ENCODE measurements at places on chromosomes 3 and 15. TPM values are rescaled to one million over a fixed set of nuclear protein-coding genes. Genes with fewer than 3 reads are reported as not detected.

Gene TM4SF1
- 26.8 TPM for total RNA-seq

Gene XYLB
- 7.4 TPM for total RNA-seq

Gene FANCD2OS
- not detected for total RNA-seq

Gene MEGF11
- total RNA-seq = not detected

Gene SLC9A9
- 40.4 TPM for total RNA-seq

Gene CPNE9
- not detected for total RNA-seq

Gene CADPS
- total RNA-seq = 28.1 TPM

DNA sequence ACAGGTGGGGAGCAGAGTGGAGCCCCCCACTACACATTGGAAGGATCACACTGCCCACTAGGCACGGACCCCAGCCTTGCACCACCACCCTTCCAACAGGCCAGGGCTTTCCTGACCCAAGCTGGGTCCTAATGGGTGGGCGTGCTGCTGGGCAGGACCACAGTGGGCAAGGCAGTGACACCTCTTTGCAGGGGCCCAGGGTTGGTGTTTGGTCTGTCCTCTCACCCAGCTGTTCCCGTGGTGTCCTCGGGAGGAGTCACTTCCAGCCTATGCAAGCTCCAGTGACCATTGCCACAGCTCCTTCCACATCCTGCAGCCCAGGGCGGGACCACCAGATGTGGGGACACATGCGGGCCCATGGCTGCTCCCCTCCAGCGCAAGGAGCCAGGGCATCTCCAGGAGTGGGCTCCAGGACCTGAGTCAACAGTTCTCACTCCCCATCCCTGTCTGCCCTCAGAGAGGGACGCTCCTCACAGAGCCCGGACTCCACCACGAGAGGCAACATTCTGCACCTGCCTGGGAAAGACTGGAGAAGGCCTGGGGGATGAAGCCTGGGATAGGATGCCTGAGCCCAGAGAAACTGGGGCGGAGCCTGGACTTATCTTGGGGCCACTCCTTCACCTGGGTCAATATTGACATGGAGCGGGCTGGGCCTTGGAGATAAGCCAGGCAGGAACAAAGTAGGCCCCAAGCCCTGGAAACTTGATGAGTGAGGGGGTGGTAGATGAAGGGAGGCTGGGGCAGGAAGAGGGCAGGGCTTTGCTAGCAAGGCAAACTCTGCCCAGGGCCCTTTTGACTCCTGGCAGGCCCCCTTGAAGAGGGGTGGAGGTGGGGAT lies 3.9 kb upstream of the VILL start:
- DNase-seq = peak; percentile 93
- H3K27me3 ChIP-seq = no peaks in the 10 kb centered on the region
- H3K36me3 ChIP-seq = no peaks in the 10 kb centered on the region
- H3K27ac ChIP-seq = peak overlapping the region; percentile 91

DNA sequence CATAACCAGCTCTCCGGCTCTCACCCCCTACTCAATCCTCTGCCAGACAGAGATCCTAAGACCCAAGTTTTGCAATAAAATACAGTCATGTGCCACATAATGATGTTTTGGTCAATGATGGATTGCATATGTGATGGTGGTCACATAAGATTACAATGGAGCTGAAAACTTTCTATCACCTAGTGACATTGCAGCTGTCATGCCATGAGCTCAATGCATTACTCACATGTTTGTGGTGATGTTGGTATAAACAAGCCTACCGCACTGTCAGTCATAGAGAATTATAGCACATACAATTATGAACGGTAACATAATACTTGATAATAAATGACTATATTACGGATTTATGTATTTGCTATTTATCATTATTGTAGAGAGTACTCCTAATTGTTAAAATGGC lies 26.9 kb upstream of the SAMMSON start:
- no peak for DNase-seq
- H3K36me3 ChIP-seq = no peaks in the 10 kb centered on the region
- H3K27ac ChIP-seq = no peak overlapping the region
- H3K4me3 ChIP-seq = no peak overlapping the region

GRCh38 chr3:166444336-166444735 lies 607.1 kb upstream of the BCHE start:
- no peak overlapping the region for H3K27ac ChIP-seq
- no peaks in the 10 kb centered on the region for H3K27me3 ChIP-seq
- no peak overlapping the region for H3K4me3 ChIP-seq
- H3K4me1 ChIP-seq = no peaks in the 10 kb centered on the region
- H3K36me3 ChIP-seq = no peaks in the 10 kb centered on the region

- no peak overlapping the region for H3K4me3 ChIP-seq
- H3K4me1 ChIP-seq = no peaks in the 10 kb centered on the region
- H3K36me3 ChIP-seq = no peaks in the 10 kb centered on the region
- DNase-seq = no peak
- no peaks in the 10 kb centered on the region for H3K27me3 ChIP-seq
- H3K27ac ChIP-seq = no peak overlapping the region
Measured at GRCh38 chr15:31106495-31107300, 5.2 kb upstream of the TRPM1 start.

DNA sequence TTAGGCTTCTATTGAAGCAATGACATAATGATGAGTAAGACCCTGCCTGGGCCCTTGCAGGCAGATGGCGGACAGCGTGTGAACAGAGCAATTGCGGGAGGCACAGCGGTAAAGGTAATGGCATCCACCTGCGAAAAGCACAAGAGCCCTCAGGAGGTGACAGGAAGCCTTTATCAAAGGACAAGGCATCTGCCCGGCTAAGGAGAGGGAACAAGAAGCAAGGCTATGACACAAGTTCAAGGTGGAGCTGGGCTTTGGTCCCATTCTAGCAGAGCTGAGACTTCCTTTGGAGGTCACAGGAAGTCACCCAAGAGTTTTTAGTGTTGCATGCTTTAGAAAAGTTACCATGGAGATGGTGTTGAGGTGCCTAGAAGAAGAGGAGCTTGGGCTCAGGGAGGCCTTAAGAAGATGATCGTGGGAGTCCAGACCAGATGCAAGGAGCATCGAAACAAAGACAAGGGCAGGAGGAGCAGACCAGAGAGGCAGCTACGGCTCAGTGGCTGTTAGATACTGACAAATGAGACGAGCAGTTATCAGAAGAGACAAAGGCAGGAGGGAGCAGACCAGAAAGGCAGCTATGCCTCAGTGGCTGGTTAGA lies 34.5 kb downstream of the OSBPL10 start:
- H3K27ac ChIP-seq = no peak overlapping the region
- H3K4me3 ChIP-seq = no peak overlapping the region
- no peaks in the 10 kb centered on the region for H3K4me1 ChIP-seq
- no peaks in the 10 kb centered on the region for H3K36me3 ChIP-seq
- DNase-seq = no peak
- no peaks in the 10 kb centered on the region for H3K27me3 ChIP-seq

DNA sequence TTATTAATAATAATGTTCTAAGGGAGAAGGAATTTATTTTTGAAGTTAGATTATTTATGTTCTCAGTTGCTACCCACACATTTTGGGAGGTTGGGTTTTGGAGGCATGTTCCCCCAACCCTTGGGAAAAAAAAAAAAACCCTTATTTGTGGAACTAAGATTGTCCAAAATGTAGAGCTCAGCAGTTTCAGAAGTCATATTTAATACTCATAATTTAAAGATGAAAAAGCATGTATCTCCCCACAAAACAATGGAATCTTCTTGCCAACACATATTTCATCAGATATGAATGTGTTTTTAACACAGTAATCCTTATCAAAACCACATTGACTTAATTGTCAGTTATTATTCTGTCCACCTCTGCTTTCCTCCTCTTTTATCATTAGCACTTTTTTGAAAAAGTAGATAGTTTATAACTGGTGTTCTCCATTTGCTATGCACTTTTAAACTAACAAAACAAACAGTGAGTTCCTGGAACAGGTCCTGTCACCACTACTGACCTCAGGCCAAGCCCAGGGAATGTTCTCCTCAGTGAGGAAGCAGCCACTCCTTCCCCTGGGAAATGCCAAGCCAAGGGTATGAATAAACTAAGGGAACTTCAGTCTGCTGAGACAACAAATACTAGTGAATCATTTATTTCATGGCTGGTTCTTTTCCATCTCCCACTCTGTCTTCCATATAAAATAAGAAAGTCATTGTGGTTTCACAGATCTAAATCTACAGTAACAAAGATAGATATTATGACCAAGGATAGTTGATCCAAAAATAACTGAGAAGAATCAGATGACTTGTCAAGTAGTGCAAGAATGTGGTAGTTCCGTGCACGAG lies 414.4 kb upstream of the ALCAM start:
- no peak overlapping the region for H3K4me3 ChIP-seq
- H3K36me3 ChIP-seq = no peaks in the 10 kb centered on the region
- DNase-seq = no peak
- no peaks in the 10 kb centered on the region for H3K4me1 ChIP-seq
- no peaks in the 10 kb centered on the region for H3K27me3 ChIP-seq

- no peaks in the 10 kb centered on the region for H3K36me3 ChIP-seq
- H3K27me3 ChIP-seq = no peaks in the 10 kb centered on the region
- no peaks in the 10 kb centered on the region for H3K4me1 ChIP-seq
- no peak overlapping the region for H3K4me3 ChIP-seq
Measured at GRCh38 chr3:86772699-86773098, 218.2 kb downstream of the VGLL3 start.

- H3K27ac ChIP-seq = no peak overlapping the region
- peaks cover 57% of the 10 kb centered on the region for H3K4me1 ChIP-seq
- H3K36me3 ChIP-seq = no peaks in the 10 kb centered on the region
- H3K4me3 ChIP-seq = no peak overlapping the region
- DNase-seq = no peak
Measured at GRCh38 chr3:51394541-51394940, 3.5 kb downstream of the RBM15B start.

DNA sequence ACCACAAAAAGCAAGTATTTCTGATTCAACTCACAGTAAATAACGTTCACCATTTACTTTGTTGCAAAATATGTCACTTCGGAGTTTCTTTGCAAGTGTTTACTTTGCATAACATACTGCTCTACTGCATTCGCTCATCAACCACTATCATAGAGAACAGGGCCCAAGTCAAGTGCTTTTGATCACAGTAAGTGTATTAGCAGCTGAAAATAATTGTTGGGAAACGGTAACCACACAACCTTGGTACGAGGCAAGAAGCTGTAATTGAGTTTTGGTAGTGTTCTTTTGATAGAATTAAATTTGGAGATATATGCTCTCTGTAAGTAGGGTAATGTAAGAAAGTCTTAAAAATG lies 80.1 kb downstream of the SATB1 start:
- H3K4me3 ChIP-seq = no peak overlapping the region
- no peaks in the 10 kb centered on the region for H3K4me1 ChIP-seq
- H3K27ac ChIP-seq = no peak overlapping the region
- no peaks in the 10 kb centered on the region for H3K27me3 ChIP-seq
- no peaks in the 10 kb centered on the region for H3K36me3 ChIP-seq

Data from Peyer's patch (tissue), 4 donors.